ENCODE measurements at places on chromosomes 5 and 9. TPM values are rescaled to one million over a fixed set of nuclear protein-coding genes. Genes with fewer than 3 reads are reported as not detected.

Gene OR1J2
- total RNA-seq: not detected

Gene DNM1
- 73.8 TPM for total RNA-seq

- DNase-seq: no peak
These were observed 193.9 kb downstream of the MED10 start for GRCh38 chr5:6184481-6184880.

Gene NMUR2
- not detected for total RNA-seq

DNA sequence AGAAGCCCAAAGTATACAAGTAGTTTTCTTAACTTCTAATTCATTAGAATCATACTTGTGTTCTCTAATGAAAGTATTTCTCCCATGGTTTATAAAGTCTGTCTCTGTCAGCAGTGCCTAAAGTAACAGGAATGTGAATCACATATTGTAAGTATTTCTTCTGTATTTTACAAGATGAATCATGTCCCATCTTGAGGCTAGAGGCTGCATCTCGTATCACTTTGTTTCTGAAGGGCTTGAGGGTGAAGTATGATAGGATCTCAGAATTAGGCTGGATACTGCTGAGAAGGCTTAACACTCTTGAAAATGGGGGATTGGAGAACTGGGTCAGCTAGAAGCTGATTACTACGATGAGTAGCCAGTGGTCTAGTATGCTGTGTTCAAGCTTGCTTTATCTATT, 242.2 kb upstream of the ACTBL2 start:
- no peak for DNase-seq

DNA sequence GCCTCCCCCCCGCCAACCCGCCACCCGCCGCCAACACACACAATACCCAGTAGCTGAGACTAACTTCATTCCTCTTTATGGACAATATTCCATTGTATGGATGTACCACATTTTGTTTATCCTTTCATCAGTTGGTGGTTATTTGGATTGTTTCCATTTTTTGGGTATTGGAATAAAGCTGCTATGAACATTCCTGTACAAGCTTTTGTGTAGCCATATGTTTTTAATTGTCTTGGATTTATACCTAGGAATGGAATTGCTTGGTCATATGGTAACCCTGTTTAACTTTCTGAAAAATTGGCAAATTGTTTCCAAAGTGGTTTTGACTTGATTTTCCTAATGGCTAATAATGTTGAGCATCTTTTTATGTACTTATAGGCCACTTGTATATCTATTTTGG, 4.9 kb upstream of the UBTD2 start:
- DNase-seq: no peak

Gene PCDHB12
- 12.6 TPM for total RNA-seq

DNA sequence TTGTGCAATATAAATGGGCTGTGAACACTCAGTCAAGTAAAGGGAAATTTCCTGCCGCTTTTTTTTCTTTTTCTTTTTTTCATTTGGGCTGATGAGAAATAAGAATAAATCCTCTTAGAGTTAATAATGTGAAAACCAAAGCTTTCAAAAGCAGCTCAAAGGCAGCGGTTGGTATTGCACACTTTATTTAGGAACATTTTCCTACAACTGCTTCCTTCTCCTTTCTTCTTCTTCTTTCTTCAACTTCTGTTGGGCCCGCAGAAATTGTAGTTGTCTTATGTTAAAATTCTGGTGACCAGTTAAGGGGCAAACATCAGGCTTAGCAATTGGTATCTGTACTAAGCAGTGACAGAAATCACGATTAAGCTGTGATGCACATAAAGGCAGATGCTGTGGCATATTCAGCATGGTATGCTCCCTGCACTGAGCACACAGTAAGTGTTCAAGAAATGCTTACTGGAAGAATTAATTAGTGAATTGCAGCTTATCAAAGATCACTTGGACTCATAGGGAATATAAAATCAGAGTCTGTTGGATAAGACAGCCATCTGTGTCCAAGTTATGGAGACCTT, 85.4 kb downstream of the ANKRD55 start:
- DNase-seq: no peak

GRCh38 chr5:146000072-146000471, 63.7 kb downstream of the SH3RF2 start:
- no peak for DNase-seq

GRCh38 chr5:150457121-150457520, 7.6 kb upstream of the RPS14 start:
- DNase-seq: no peak

DNA sequence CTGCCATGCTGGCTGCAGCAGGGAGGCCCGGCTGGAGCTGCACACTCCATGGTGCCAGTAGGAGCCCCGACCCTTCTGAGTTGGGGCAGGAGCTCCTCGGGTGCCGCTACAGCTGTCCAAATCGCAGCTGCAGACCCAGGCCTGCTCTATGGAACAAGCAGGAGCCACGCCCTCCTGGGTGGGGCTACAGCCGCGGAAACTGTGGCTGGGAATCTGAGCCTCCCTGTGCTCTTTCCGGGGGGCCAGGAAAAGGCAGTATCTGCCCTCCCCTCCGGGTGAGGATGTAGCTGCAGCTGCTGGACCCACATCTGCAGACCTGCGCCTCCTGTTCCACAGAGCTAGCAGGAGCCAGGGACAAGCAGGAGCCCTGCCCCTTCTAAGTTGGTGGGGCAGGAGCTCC, 278.9 kb upstream of the ACTBL2 start:
- no peak for DNase-seq

Gene PALM2AKAP2
- 4.1 TPM for total RNA-seq

GRCh38 chr9:85508616-85509015, 233.1 kb downstream of the AGTPBP1 start:
- no peak for DNase-seq

GRCh38 chr5:95718203-95718602, 12.9 kb upstream of the RHOBTB3 start:
- no peak for DNase-seq

GRCh38 chr5:55868846-55869245, 17.7 kb downstream of the IL31RA start:
- DNase-seq: no peak

GRCh38 chr5:173230690-173231380, 4.2 kb downstream of the NKX2-5 start:
- DNase-seq: no peak

GRCh38 chr9:134709512-134710270, 68.1 kb downstream of the COL5A1 start:
- DNase-seq: no peak

DNA sequence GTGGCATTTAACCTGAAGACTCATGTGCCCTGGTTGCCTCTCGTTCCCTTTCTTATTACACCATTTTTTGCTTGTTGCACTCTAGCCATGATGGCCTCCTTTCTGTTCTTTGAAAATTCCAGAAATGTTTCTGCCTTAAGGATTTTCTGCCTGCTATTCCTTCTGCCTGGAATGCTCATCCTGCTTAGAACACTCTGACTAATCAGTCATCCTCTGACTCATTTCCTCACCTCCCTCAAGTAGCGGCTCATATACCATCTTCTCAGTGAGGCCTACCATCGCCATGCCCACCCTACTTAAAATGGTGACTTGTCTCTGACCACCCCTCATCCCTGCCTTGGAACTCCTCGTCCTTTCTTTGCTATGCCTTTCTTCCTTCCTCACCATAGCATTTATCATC, 68.8 kb downstream of the KIF4B start:
- no peak for DNase-seq

- no peak for DNase-seq
These were observed 21.5 kb upstream of the ARHGAP26 start for GRCh38 chr5:142748568-142749249.

DNA sequence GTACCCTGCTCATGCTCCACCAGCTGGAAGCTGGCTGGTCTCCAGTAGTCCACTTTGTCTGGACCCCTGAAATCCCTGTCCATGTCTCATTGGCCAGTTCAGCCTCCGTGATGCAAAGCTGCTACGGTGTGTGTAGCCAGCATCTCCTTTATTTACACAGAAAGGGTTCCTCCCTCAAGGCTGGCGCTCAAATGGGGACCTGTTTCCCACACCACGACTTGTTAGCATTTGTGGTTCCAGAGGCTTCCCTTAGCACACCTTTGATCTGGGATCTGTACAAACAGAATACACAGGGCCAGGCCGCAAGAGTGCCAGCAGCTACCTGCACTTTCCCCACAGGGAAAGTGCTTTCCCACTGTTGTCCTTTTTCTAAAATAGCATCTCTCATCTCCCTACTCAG, 5.7 kb upstream of the SMU1 start:
- no peak for DNase-seq

Gene C9orf152
- total RNA-seq: not detected

GRCh38 chr9:77808751-77809081, 160.6 kb upstream of the GNA14 start:
- DNase-seq: no peak

- DNase-seq: no peak
These were observed 40.2 kb downstream of the RGS3 start for GRCh38 chr9:113503613-113504211.

Gene CCDC171
- total RNA-seq: 28.9 TPM

- DNase-seq: no peak
These were observed 43.9 kb upstream of the EGFL7 start for GRCh38 chr9:136618580-136619547.

- no peak for DNase-seq
These were observed 50.8 kb upstream of the PCSK1 start for GRCh38 chr5:96483878-96484277.

DNA sequence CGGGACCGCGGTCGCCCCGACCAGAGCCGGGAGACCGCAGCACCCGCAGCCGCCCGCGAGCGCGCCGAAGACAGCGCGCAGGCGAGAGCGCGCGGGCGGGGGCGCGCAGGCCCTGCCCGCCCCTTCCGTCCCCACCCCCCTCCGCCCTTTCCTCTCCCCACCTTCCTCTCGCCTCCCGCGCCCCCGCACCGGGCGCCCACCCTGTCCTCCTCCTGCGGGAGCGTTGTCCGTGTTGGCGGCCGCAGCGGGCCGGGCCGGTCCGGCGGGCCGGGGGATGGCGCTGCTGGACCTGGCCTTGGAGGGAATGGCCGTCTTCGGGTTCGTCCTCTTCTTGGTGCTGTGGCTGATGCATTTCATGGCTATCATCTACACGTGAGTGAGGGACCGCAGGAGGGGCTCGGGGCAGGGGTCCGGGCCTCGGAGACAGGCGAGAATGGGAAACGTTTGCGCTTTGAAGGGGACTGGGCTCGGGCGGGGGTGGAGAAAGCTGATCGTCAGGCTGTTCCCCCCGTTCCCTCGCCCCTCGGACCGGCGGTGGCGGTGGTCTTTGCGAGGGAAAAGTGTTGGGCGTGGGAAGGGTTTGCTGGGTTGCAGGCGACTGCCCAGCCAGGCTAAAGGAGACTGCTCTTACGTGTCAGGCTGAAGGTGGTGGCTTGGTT, 457 bp downstream of the UGCG start:
- peak; percentile 77 for DNase-seq

Gene INSL6
- not detected for total RNA-seq

GRCh38 chr5:15600035-15600434, 100.1 kb downstream of the FBXL7 start:
- DNase-seq: no peak

Gene OGN
- total RNA-seq: 17.5 TPM

Gene FYB1
- total RNA-seq: 1.6 TPM

- DNase-seq: no peak
These were observed 280.3 kb downstream of the ARHGEF28 start for GRCh38 chr5:73906277-73906676.

DNA sequence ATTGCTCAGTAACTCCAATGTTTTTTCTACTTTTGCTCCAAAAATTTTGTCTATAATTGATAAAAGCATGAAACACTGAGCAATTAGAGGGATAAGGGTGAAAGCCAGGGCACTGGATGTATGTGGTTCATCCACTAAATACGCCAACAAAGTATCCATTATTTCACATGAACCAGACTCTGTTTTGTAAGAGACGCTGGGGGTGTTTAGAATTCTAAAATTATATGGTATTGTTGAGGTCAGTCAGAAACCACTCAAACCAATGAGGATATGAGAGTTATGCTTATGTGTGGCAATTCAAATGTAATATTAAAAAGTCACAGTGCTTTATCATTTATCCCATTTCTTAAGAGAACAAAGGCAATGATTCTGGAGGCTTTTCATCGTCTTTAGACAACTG, 220.2 kb downstream of the EFNA5 start:
- no peak for DNase-seq

Gene SPINK14
- total RNA-seq: not detected

- no peak for DNase-seq
These were observed 59.3 kb downstream of the SLC46A2 start for GRCh38 chr9:112831281-112831851.

DNA sequence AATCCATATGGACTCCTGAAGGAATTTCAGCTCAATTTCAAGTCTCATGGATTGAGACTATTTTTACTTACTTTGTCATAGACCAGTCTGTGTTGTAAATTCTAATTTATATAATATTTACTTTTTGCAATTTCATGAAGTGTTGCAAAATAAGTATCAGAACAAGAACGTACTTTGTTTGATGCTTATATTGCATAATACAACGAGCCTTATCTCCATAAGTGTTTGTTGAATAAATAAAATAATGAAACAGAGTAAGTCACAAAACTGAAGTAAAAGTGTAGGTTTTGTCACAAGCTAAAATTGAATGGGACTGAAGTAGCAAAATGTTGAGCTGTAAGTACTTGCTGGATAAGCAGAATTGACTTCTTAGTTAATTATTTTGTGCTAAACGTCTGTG, 3.0 kb upstream of the LIFR start:
- DNase-seq: no peak

- peak; percentile 58 for DNase-seq
These were observed 363 bp downstream of the ZNF454 start for GRCh38 chr5:178941361-178941760.

GRCh38 chr9:117138231-117138630, 276.6 kb downstream of the ASTN2 start:
- no peak for DNase-seq

Gene MYMK
- total RNA-seq: not detected

Gene STK32A
- total RNA-seq: 4.1 TPM

DNA sequence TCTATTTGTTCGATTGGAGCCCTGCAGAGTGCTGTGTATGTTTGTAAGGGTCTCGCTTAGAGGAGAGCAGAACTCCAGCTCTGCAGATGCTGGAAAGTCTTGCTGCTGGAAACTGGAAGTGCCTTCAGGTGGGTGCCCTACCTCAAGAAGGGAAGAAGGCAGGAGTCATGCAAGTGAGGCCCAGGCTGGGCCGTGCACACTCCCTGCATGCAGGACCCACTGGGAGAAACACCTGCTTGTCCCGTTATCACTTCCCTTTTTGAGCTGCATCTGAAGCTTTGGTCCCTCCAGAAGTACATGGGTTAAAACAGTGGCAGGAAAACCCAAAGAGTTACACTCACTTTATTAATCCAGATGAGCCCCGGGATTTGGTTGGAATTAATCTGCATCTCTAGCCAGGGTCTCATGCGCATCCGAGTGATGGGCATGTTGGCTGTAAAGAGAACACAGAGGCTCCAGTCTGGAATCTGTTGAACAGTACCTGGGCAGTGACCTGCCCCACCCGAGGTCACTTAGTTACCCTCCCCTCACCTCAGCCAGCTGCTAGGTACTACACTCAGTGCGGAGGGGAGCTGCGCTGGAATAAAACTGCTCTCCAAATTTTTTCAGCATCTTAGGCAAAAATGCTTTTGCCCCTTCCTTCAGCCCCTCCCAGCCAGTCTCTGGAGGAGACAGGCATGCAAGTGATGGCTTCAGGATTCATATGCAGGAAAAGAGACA, 1.4 kb downstream of the IRF1 start:
- DNase-seq: no peak

Data from frontal cortex (tissue), 4 donors.